Mucosa of gallbladder (tissue), 1 donor: ENCODE measurements at places on chromosomes 6 and 20. TPM values are rescaled to one million over a fixed set of nuclear protein-coding genes. Genes with fewer than 3 reads are reported as not detected.

The AKAP12 gene
- total RNA-seq: 81.0 TPM

The FAM184A gene
- total RNA-seq: 1.0 TPM

The AGER gene
- total RNA-seq: 11.8 TPM

The LHFPL5 gene
- total RNA-seq: 0.69 TPM

The ETV7 gene
- total RNA-seq: 2.5 TPM

The TSPO2 gene
- total RNA-seq: 1.0 TPM

The HLA-DMB gene
- total RNA-seq: 43.2 TPM

The BFSP1 gene
- 1.2 TPM for total RNA-seq

The RUNX2 gene
- total RNA-seq: 5.3 TPM

The RALGAPA2 gene
- total RNA-seq: 76.9 TPM

The GRM1 gene
- total RNA-seq: not detected

The IL17A gene
- not detected for total RNA-seq

The NXT1 gene
- total RNA-seq: 10.5 TPM

The ADIG gene
- not detected for total RNA-seq

The SOBP gene
- 11.0 TPM for total RNA-seq

The SRSF12 gene
- 2.2 TPM for total RNA-seq

The TMEM200A gene
- 1.9 TPM for total RNA-seq

The ZNF76 gene
- 38.3 TPM for total RNA-seq

The ASIP gene
- total RNA-seq: not detected

The C6orf58 gene
- total RNA-seq: not detected

The C20orf204 gene
- total RNA-seq: 1.7 TPM

The PBOV1 gene
- not detected for total RNA-seq
